NCI-H748 treated with DMSO at 0.1 percent for 48 hours (cell line): ENCODE measurements at places on chromosomes 2 and 18.

DNA sequence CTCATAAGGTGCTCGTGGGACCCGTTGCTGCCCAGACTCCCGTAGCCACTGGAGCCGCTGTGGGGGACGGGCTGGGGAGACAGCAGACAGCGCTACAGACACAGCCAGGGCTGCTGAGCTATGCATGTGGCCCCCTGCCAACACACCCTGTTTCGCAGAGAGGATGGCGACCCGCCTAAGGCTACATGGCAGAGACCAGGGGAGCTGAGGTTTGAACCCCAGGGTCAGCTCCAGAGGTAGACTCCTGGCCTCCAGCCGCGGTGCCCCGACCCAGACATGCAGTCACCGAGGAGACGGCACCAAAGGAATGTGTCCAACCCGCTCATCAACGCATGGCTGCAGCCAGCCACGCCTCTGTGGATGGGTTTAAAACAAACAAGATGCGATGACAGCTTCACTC, 21.0 kb upstream of the HES6 start:
- DNase-seq = no peak

DNA sequence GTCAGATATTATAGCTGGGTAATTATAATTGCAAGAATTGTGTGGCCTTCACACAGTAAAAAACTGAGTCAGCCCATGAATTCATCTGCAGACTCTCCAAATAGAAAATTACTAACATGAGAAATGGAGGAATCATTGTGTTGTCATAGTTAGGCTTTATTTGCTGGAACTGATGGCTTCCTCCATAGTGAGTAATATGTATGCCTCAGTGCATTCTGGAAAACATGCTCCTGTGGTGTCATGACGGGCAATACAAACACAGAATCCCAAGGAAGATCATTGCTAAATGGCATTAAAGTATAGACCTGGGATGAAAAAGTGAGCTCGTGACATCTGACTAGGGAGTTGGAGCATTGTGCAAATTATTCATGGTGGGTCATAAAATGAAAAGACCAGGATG, 23.6 kb upstream of the NMS start:
- DNase-seq = no peak

- no peak for DNase-seq
Observed at GRCh38 chr18:615773-616172, 19.0 kb downstream of the CLUL1 start.

GRCh38 chr2:184078496-184078895, 519.8 kb upstream of the ZNF804A start:
- no peak for DNase-seq

GRCh38 chr2:50116096-50117010, 915.6 kb downstream of the NRXN1 start:
- no peak for DNase-seq

DNA sequence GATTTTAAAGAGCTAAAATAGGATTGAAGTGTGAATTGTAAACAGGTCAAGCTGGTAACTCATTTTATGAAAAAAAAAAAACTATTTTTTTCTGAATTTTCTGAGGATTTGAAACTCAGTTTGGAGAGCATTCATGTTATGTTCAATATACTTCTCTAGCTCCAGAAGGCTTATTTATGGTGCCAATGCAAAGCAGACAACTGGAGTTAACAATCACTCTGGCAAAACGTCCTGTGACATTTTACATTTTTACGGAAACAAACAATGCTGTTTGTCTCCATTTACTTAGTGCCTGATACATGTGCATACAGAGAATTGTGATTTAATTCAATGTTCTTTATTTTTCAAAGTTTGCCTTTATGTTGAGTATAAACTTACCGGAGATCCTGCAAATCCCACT, 96.0 kb downstream of the COL5A2 start:
- no peak for DNase-seq

GRCh38 chr18:59923539-59924196, 23.9 kb downstream of the PMAIP1 start:
- DNase-seq = no peak
